Spleen (tissue), 13 donors: ENCODE measurements at places on chromosomes 3 and 15. TPM values are rescaled to one million over a fixed set of nuclear protein-coding genes. Genes with fewer than 3 reads are reported as not detected.
A peak's percentile ranks its signal among the peaks of the same experiment; 100 is the strongest.

The MCF2L2 gene
- 18.0 TPM for total RNA-seq

DNA sequence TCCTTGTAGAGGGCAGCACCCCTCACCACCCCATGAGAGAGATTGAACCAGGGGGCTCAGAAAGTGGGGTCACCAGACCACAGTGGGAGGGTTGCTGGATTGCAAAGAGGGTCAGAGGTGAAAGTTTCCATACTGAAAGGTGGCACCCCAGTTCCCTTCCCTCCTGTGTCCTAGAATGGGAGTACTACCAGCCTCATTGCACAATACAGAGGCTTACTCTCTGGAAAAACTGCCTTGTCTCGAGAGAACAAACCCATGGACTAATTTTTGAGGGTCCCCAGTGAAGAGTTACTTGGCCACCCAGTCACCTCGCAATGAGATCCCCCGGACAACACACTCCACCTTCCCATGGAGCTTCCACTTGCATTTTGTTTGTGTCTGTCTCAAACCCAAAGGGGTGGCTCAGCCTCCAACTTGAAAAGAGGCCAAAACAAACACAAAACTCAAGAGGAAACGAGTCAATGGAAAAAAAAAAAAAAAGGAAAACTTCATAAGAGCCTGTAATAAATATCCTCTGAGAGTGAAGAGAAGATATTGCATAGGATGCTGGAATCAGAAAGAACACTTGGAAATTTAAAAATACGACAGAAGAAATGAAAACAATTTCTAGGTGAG is 18.6 kb downstream of the MESP2 start:
- no peak overlapping the region for H3K27ac ChIP-seq
- H3K36me3 ChIP-seq: peaks cover 10% of the 10 kb centered on the region
- DNase-seq: peak; percentile 2
- H3K27me3 ChIP-seq: no peaks in the 10 kb centered on the region

The KCNMB3 gene
- 6.5 TPM for total RNA-seq

The SCN5A gene
- total RNA-seq: 0.77 TPM

The HIGD2B gene
- total RNA-seq: not detected

DNA sequence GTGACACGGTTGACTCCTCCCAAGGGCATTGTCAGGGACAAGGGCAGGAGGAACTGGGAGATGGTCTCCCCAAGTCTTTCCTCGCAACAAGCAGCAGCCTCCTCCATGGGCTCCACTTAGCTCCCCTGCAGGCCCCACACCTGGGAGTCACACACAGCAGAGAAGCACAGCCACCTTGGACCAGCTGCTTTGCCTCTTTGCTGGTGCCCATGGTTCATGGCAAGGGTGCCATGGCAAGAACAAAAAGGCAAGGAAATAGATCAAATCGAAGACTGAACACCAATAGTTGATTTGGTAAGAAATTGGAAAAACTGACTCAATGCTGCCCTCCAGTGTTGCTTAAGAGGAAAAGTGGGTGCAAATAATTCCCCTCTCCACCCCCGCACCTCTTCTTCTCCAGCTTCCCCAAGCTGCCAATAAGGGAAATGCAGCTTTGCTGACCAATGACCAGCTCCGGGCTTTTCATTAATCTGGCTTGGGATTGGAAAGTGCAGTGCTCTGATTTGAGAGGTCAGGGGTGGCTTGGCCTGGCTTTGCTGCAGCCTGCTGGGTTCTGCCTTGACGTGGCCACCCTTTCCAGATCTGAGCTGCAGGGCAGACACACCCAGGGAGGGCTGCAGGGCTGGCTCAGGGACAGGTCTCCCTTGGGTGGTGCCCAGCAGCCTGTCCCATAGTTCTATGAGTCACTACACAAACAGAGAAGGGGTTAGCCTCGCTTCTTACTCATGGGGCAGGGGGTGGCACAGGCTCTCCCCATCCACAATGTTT is 162.0 kb downstream of the KLF13 start:
- H3K4me1 ChIP-seq: peaks cover 43% of the 10 kb centered on the region
- peak overlapping the region; percentile 56 for H3K27ac ChIP-seq
- H3K4me3 ChIP-seq: no peak overlapping the region
- H3K27me3 ChIP-seq: no peaks in the 10 kb centered on the region
- peak; percentile 82 for DNase-seq

- no peak overlapping the region for H3K4me3 ChIP-seq
- H3K27ac ChIP-seq: no peak overlapping the region
- DNase-seq: no peak
- no peaks in the 10 kb centered on the region for H3K36me3 ChIP-seq
- peaks cover 5% of the 10 kb centered on the region for H3K4me1 ChIP-seq
- peaks cover 77% of the 10 kb centered on the region for H3K27me3 ChIP-seq
Measured at GRCh38 chr15:55740981-55741832, 1.7 kb downstream of the PRTG start.

GRCh38 chr15:82959423-82959822 is 6.9 kb upstream of the HOMER2 start:
- H3K4me1 ChIP-seq: no peaks in the 10 kb centered on the region
- H3K36me3 ChIP-seq: no peaks in the 10 kb centered on the region
- DNase-seq: no peak

DNA sequence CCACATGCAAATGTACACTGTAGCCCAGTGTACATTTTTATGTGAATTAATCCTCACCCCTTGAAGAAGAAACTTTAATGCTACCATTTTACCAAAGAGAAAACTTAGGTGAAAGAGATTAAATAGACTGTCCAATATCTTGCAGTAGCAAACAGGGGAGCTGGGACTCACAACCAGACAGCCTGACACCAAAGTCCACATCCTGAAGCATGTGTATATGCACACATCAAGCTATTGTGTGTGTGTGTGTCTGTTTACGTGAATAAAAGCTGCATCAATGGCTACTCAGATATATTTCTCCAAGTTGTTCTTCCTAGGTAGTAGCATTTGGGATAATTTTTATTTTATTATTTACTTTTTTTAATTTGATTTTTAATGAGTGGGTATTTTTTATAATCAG is 6.7 kb downstream of the ANO10 start:
- H3K27me3 ChIP-seq: no peaks in the 10 kb centered on the region
- no peaks in the 10 kb centered on the region for H3K4me1 ChIP-seq
- H3K4me3 ChIP-seq: no peak overlapping the region
- no peaks in the 10 kb centered on the region for H3K36me3 ChIP-seq

GRCh38 chr3:10637342-10637741 is 132.0 kb upstream of the ATP2B2 start:
- no peaks in the 10 kb centered on the region for H3K36me3 ChIP-seq
- no peak for DNase-seq
- no peaks in the 10 kb centered on the region for H3K4me1 ChIP-seq
- H3K27ac ChIP-seq: no peak overlapping the region

DNA sequence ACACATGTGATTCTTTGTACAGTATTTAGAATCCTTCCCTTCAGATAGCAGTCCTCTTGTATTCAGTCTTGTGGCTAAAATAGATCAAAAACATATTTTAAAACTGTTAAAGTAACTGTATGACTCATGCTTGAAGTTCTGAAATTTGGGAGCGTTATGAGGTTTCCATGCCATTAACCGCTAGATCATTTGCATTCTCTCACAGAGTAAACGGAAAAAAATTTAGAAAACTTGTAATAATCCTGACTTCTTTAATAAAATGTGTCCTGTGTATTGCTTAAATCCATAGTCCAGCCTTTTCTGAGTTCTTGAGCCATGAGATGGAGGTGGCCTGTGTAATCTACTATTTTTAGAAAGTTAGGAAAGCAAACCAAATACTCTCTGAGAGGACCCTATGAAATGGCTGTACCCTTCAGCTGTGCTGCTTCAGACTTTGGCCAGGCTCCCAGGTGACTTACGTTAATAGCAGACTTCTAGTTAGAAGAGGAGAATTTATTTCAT is 33.8 kb downstream of the MBNL1 start:
- no peaks in the 10 kb centered on the region for H3K27me3 ChIP-seq
- peaks cover 100% of the 10 kb centered on the region for H3K4me1 ChIP-seq
- H3K4me3 ChIP-seq: no peak overlapping the region
- H3K27ac ChIP-seq: peak overlapping the region; percentile 32
- no peak for DNase-seq

The OR5K2 gene
- not detected for total RNA-seq

The CFAP100 gene
- total RNA-seq: not detected

The EXD1 gene
- total RNA-seq: not detected

DNA sequence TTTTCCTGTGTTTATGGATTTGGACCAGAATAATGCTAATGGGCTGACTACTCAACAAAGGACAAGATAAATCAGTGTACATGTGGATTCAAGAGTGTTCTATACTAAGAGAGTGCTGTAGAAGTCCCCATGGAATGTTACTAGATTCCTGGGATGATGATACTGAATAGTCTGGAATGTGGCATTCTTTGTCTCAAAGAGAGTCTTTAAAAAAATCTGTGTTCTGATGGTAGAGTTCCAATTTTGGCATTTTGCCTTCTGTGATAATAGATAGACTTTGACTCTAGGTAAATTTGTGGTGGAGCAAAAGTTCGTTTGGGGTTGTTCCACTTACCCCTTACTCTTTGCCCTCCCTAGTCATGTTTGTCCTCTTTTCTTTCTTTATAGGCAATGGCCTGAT is 43.7 kb downstream of the NMD3 start:
- DNase-seq: no peak
- H3K27me3 ChIP-seq: no peaks in the 10 kb centered on the region
- H3K4me3 ChIP-seq: no peak overlapping the region
- H3K36me3 ChIP-seq: no peaks in the 10 kb centered on the region
- no peaks in the 10 kb centered on the region for H3K4me1 ChIP-seq

- no peaks in the 10 kb centered on the region for H3K36me3 ChIP-seq
- no peak for DNase-seq
- H3K4me1 ChIP-seq: peaks cover 6% of the 10 kb centered on the region
- H3K4me3 ChIP-seq: no peak overlapping the region
Measured at GRCh38 chr15:42088801-42089640, 5.3 kb downstream of the PLA2G4D start.

The SLC6A11 gene
- 2.7 TPM for total RNA-seq

- no peak overlapping the region for H3K27ac ChIP-seq
- H3K36me3 ChIP-seq: no peaks in the 10 kb centered on the region
- peaks cover 35% of the 10 kb centered on the region for H3K4me1 ChIP-seq
- DNase-seq: peak; percentile 57
- H3K27me3 ChIP-seq: no peaks in the 10 kb centered on the region
- no peak overlapping the region for H3K4me3 ChIP-seq
Measured at GRCh38 chr3:126937973-126938372, 44.9 kb upstream of the PLXNA1 start.

The CTXN2 gene
- total RNA-seq: not detected

The GOLGA8G gene
- not detected for total RNA-seq

The TIPIN gene
- total RNA-seq: 7.4 TPM

The COPS2 gene
- 49.2 TPM for total RNA-seq

- no peak overlapping the region for H3K27ac ChIP-seq
- no peaks in the 10 kb centered on the region for H3K36me3 ChIP-seq
- no peaks in the 10 kb centered on the region for H3K27me3 ChIP-seq
- H3K4me1 ChIP-seq: no peaks in the 10 kb centered on the region
- DNase-seq: no peak
- H3K4me3 ChIP-seq: no peak overlapping the region
Measured at GRCh38 chr3:191414286-191414685, 46.7 kb upstream of the PYDC2 start.

The PHLDB2 gene
- 47.9 TPM for total RNA-seq

- H3K27me3 ChIP-seq: no peaks in the 10 kb centered on the region
- no peak overlapping the region for H3K4me3 ChIP-seq
- DNase-seq: no peak
- H3K4me1 ChIP-seq: no peaks in the 10 kb centered on the region
Measured at GRCh38 chr3:9101286-9101685, 138.0 kb upstream of the RAD18 start.

DNA sequence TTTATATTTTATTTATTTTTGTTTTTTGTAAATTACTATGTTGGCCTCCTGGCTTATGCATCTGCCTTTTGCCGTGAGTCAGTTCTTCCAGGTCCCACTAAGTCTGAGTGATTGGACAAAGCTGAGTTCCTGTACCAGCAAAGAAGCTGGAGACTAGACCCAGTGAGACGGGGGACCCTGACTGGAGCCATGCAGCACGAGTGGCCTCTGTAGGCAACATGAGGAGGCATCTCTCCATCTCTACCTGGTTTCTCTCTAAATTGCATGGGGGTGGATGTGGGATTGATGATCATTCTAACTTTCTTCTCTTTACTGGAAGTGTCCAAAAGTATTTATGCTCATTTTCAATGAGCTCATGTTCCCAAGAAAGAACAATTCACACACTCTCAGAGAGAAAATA is 155.3 kb upstream of the MRPL3 start:
- H3K27ac ChIP-seq: no peak overlapping the region
- H3K36me3 ChIP-seq: no peaks in the 10 kb centered on the region
- DNase-seq: no peak
- no peaks in the 10 kb centered on the region for H3K4me1 ChIP-seq
- no peak overlapping the region for H3K4me3 ChIP-seq
- no peaks in the 10 kb centered on the region for H3K27me3 ChIP-seq

The CKMT1A gene
- 0.19 TPM for total RNA-seq

GRCh38 chr3:114899186-114899931 is 247.7 kb downstream of the ZBTB20 start:
- no peak overlapping the region for H3K4me3 ChIP-seq
- H3K36me3 ChIP-seq: no peaks in the 10 kb centered on the region
- DNase-seq: no peak

The LSM3 gene
- total RNA-seq: 7.5 TPM

The FAM174B gene
- total RNA-seq: 17.9 TPM

DNA sequence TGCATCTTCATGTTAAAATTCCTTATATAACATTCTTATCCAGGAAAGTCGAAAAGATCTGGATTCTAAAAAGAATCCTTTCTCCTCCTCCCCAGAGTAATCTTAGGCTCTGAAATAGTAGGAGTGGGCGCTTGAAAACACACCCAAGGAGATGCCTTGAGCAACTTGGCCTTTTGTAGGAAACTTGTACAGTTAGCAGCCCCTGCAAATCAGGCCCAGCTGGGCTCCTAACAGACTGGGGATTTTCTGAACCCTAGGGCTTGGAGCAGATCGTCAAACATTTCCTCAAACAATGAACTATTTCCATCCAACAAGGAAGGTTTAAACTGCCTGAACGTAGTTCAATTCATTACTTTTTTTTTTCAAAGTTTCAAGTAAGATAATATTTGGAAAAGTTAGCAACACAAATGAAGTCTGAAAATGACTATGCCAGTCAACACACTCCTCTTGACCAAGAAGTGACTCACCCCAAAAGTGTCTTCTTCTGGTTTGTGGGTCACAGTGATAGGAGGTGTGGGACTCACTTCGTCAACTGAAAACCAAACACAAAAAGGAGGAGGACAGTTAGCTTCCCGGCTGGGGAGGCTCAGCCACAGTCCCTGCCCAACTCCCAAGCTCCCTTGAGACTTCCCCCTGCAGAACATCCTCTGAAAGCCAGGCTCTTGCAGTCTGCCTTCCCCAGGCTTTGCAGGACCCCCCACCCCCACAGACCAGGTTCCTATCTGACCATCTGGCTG is 129.7 kb downstream of the NTRK3 start:
- no peak overlapping the region for H3K27ac ChIP-seq
- no peaks in the 10 kb centered on the region for H3K27me3 ChIP-seq
- H3K4me3 ChIP-seq: no peak overlapping the region

GRCh38 chr3:161343986-161344385 is 27.3 kb downstream of the SPTSSB start:
- H3K27ac ChIP-seq: no peak overlapping the region
- no peak overlapping the region for H3K4me3 ChIP-seq
- no peaks in the 10 kb centered on the region for H3K36me3 ChIP-seq
- no peak for DNase-seq

The LRRC15 gene
- 0.17 TPM for total RNA-seq

GRCh38 chr3:38360345-38360744 is 13.8 kb downstream of the XYLB start:
- H3K36me3 ChIP-seq: peaks cover 30% of the 10 kb centered on the region
- no peaks in the 10 kb centered on the region for H3K4me1 ChIP-seq
- H3K4me3 ChIP-seq: no peak overlapping the region
- DNase-seq: peak; percentile 25

The RNF7 gene
- total RNA-seq: 66.1 TPM

The KIF15 gene
- total RNA-seq: 4.0 TPM

GRCh38 chr15:37594417-37594816 is 340.0 kb upstream of the TMCO5A start:
- H3K4me3 ChIP-seq: no peak overlapping the region
- H3K27ac ChIP-seq: no peak overlapping the region
- DNase-seq: no peak
- H3K36me3 ChIP-seq: no peaks in the 10 kb centered on the region
- H3K4me1 ChIP-seq: no peaks in the 10 kb centered on the region
